ENCODE measurements at places on chromosomes 4 and X.

DNA sequence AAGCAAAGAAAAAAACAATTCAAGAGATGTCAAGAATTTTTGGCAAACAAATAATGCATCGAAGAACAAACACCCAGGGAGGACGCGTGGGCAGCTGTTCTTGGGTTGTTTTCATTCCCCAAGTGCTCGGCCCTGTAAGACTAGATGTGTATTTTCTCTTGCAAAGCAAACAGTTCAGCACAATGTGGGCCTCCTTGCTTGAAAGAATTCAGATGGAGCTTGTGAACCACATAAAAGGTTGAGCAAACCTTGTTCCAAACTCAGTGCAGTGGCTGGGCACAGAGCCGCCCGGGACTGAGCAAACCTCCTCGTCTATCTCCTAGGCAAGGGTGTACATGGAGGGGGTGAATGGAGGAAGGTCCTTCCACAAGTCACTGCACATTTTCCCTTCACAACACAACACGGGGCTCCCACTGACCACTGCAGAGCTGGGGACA, 82.4 kb downstream of the HTRA3 start:
- DNase-seq, result no peak

DNA sequence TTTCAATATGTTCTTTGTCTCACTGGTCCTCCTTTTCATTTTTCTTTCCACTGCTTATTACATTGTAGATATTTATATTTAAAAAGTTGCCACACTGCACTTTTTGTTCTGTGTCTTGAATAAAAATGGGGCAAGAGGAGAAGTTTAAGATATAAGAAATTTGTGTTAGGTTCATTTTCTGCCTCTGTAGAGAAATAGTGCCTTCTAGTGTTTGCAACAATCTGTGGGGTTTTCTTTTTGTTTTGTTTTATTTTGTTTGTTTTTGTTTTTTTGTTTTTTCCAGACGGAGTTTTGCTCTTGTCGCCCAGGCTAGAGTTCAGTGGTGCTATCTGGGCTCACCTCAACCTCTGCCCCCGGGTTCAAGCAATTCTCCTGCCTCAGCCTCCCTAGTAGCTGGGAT, 20.1 kb upstream of the SMIM14 start:
- DNase-seq, result no peak

- peak; percentile 61 for DNase-seq
Observed at GRCh38 chr4:7736436-7737267, 203.0 kb downstream of the AFAP1 start.

GRCh38 chr4:159209249-159209648, 106.4 kb downstream of the RAPGEF2 start:
- no peak for DNase-seq

DNA sequence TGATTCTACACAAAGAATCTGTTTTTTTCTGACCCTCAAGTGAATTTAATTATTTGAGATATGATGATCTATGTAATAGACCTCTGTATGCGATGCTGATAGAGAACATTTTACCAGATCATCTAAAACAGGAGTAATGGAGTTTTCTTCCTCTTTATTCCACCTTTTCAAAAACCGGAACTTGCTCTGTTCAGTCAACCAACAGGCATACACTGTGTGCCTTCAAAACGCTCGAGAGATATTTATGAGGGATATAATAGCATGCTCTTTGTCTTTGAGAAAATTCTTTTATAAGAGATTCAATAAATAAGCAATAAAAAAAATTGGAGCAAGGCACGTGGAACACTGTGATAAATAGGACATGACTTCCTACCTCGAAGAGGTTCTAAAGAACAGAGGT, 2.0 kb downstream of the NYX start:
- DNase-seq, result no peak

DNA sequence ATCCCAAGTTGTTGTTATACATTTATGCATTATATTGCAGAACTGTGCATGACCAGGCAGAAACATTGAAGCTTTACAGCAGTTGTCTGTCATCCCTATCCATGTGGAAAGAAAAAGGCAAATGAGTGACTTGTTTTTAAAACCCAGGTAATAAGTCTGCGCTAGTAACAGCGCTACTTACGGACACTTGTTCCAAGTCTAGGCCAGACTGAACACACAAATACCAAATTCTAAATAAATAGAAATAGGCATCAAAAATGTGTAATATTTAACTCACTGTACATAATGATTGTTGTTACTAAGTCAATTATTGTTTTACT, 548 bp upstream of the MAML3 start:
- DNase-seq, result no peak

GRCh38 chr4:11791797-11792196, 363.1 kb upstream of the HS3ST1 start:
- no peak for DNase-seq

DNA sequence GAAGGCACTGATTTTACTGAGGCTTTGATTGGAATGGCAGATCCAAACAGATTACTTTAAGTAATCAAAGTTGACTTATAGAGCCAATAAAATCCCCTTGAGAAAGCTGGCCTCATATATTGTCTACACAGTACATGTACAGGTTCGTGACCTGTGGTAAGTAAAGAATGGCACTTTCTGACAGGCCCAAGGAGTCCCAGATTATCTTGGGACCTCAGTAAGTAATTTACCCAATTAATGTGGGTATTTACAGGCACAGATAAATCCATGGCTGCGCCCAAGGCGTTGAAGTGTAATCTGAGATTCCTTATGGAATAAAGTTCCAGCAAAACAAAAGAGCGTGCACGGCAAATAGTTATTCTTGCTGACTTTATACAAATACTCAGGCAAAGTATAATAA, 62.4 kb downstream of the PAGE2 start:
- no peak for DNase-seq
